ENCODE measurements at places on chromosomes 11 and 22.

DNA sequence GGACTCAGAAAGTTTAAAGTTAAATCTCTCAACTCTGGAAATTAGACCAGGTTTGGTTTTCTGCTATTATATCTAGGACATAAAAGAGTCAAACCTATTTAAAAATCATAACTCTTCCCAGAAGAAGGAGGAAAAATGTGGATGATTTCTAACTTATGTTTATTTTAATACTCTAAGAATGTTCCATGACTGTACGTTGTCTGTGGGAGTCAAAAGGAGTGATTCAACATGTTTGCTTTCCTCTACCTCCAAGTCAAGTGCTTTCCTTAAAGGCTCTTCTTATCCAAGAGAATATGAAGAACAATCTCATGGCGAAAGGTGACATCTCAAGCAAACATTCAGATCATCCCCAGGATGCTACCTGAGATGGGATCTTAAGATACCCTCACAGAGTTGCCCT lies 21.6 kb downstream of the OR51E1 start:
- no peak for DNase-seq

GRCh38 chr11:102413497-102413896 lies 39.1 kb downstream of the TMEM123 start:
- DNase-seq = no peak

DNA sequence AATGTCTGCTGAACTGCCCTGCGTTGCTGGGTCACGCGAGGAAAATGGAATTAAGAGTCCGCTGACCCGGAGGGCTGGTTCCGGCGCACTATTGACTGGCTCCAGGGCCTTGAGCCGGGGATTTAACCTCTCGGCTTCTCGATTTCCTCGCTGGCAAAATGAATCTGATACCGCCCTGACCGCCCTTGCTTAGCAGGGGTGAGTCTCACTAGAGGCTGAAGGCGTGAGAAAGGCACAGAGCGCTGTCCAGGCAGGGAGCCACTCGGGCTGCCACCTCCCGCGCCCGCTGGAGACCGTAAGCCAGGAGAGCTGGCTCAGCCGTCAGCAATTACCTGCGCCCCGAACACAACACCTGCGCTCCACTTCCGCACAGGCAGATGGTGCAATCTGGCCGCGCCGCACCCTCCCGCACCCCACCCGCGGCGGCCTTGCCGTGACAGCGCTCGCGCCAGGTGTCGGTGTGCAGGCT lies 65.6 kb downstream of the BUD13 start:
- DNase-seq = no peak

- DNase-seq = no peak
These were observed 28.1 kb downstream of the IGSF9B start for GRCh38 chr11:133928628-133929059.

DNA sequence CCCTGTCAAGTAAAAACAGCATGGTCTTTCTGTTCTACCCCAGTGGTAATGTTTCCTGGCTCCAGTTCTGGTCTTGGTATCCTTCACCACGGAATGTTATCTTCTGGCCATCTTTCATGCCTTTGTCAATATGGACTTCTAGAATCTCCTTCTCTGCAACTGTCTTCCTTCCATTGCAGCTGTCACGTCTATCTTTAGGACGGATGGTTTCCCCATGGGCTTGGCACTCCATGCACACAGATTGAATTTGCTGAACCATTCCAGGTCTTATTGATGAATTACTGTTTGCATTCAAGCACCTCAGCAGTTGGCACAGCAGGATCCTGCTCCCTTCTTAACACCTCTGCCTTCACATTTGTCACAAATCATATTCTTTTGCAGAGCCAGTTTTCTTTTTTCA lies 44.9 kb upstream of the SLC25A18 start:
- DNase-seq = no peak

GRCh38 chr11:45285930-45286632 lies at the start of gene SYT13:
SYT13 (minus strand) TSS chr11:45286341; CDS start chr11:45286207, 134 bp downstream.
- no peak for DNase-seq

DNA sequence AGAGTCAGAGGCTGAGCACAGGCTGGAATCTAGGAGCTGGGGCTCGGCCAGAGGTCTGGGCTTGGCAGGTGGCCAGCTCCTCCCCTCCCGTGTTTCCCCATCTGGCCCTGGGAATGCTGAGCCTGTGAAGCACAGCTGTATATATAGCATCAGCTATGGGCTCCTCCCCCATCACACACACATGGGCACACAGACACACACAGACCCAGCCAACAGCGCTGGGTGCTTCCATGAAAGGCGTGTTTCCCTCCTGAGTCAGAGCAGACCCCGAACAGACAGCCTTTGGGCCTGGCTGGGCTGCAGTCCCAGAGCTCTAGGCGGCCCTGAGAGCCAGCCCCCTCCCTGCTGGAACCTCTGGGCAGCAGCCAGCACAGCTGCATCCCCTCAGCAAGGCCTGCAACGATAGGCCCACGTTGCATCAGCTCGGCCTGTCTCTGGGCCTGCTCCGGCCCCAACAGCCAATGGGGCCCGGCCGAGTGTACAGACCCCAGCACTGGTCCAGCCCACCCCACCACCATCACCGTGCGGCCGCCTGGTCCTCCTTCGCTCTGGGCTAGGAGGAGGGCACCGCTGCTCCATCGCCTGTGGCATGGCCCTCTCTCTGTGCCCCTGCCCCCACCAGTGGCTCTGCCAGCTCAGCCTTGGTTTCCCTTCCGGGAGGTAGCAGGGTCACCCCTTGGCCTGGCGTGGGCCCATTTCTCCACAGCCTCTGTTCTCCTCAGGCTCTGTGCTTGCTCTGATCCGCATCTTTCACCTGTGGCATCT lies 7.6 kb upstream of the SERPINH1 start:
- DNase-seq = no peak
